Hepatocyte (in vitro differentiated cells): ENCODE measurements at places on chromosomes 1 and 21. TPM values are rescaled to one million over a fixed set of nuclear protein-coding genes. Genes with fewer than 3 reads are reported as not detected.

DNA sequence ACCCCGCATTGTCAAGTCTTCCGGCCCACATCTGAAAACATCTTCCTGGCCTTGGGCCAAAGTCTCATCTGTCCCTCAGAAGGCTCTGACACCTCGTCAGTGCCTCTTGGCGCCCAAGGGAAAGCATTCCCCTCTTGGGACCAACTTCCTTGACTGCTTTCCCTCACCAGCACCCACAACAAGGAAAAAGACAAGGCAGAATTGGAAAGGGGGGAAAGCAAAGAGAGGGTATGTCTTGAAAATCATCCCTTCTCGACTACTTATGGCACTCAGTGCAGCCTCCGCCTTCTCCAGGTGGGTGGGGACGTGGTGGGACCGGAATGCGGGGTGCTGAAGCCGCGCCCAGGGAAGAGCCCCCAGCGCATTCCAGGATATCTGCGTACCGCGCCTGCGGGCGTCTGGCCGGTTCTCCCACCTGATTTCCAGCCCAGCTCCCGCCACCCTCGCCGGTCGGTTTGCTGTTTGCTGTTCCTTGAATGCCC is 554 bp upstream of the SLC39A1 start:
- H3K36me3 ChIP-seq = no peaks in the 10 kb centered on the region
- H3K27ac ChIP-seq = peak overlapping the region; percentile 98

DNA sequence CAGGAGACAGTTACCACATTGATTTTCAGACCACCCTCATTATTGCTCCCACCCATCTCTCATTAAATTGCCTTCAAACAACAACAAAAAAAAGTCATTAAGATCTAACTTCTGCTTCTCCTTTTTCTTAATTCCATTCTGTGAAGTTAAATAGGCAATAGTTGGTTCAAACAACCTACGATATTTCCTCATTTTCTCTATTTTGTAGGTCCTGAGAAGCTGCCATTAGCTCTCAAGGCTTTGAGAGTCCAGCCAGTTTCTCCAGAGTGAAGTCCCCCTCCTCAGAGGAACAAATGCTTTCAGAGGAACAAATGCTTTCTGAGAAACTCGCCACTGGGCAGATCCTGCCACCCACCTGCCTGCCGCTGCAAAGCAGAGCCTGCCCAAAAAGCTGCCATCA is 125.6 kb downstream of the ETS2 start:
- H3K27ac ChIP-seq = peak overlapping the region; percentile 70
- no peaks in the 10 kb centered on the region for H3K27me3 ChIP-seq
- H3K4me1 ChIP-seq = peaks cover 23% of the 10 kb centered on the region
- H3K4me3 ChIP-seq = no peak overlapping the region
- no peak for DNase-seq

- H3K27ac ChIP-seq = no peak overlapping the region
- H3K4me3 ChIP-seq = no peak overlapping the region
- no peaks in the 10 kb centered on the region for H3K27me3 ChIP-seq
- H3K36me3 ChIP-seq = no peaks in the 10 kb centered on the region
- no peak for DNase-seq
These were observed 9.0 kb downstream of the CLDN19 start for GRCh38 chr1:42730988-42731387.

DNA sequence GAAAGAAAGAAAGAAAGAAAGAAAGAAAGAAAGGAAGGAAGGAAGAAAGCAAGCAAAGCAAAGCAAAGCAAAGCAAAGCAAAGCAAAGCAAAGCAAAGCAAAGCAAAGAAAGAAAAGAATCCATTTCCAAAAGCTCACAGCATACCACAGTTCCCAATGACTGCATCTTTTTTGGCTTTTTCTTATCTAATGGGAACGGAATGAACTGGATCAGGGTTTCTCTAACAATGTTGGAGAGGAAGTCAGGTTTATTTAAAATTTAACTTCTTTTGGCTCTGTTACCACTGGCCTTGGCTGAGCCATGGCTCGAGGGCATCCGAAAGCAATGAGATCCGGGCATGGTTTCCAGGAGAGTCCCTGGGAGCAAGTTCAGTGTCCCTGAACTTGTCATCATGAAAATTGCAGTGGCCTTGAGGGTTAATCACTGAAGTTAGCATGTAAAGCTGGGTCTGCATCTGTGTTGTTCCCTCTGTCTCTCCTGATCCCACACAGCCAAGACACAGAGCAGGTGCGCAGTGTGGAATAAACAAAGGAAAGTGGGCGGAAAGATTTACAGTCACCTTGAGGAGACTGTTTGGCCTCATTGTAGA is 34.6 kb upstream of the CTPS1 start:
- H3K4me1 ChIP-seq = no peaks in the 10 kb centered on the region
- H3K4me3 ChIP-seq = no peak overlapping the region

GRCh38 chr1:43058545-43059360 is 100.1 kb upstream of the SLC2A1 start:
- H3K27ac ChIP-seq = peak overlapping the region; percentile 89
- H3K4me1 ChIP-seq = peaks cover 43% of the 10 kb centered on the region
- H3K4me3 ChIP-seq = no peak overlapping the region
- no peaks in the 10 kb centered on the region for H3K36me3 ChIP-seq
- peak; percentile 83 for DNase-seq

- no peaks in the 10 kb centered on the region for H3K4me1 ChIP-seq
- H3K4me3 ChIP-seq = no peak overlapping the region
- DNase-seq = peak; percentile 39
These were observed 121.3 kb downstream of the MAST2 start for GRCh38 chr1:45924736-45925135.

GRCh38 chr1:2927393-2928360 is 93.6 kb upstream of the ACTRT2 start:
- no peaks in the 10 kb centered on the region for H3K4me1 ChIP-seq
- no peak overlapping the region for H3K27ac ChIP-seq
- no peak for DNase-seq
- no peak overlapping the region for H3K4me3 ChIP-seq
- no peaks in the 10 kb centered on the region for H3K27me3 ChIP-seq

DNA sequence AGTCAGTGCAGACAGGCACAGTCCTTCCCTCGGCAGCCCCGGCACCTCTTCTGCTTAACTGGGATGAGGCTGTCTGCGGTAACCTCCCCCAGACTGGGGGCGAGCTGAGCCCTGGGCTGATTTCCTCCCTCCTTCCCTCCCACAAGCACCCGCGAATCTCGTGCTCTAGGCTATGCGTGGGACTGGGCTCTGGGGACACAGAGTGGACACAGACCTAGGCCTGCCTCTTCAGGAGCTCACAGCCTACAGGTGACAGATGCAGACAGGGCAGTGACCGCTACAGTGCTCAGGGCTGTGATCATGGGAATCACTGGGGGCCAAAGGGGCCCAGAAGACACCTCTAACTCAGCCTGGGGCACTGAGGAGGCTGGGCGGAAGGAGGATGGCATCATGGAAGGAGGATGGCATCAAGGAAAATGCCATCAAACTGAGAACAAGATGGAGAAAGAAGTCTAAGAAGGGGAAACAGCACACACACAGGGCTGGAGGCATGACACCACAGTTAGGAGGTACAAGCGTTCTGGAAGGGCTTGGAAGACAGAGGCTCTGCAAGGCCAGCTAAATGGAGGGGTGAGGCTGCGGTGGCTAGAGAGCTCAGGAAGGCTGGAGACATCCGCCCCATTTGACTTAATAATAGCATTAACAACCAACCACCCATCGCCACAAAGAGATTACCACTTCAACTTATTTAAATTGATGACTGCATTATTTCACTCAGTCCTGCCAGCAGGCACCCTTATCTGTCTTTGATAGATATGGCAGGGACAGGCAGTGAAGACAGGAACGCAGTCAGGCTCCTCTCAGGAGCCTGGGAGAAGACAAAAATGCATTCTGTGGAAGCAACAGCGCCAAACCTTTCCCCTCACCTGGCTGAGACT is 4.2 kb downstream of the TTC39A start:
- H3K4me1 ChIP-seq = peaks cover 6% of the 10 kb centered on the region
- no peaks in the 10 kb centered on the region for H3K36me3 ChIP-seq
- H3K4me3 ChIP-seq = no peak overlapping the region
- no peaks in the 10 kb centered on the region for H3K27me3 ChIP-seq
- H3K27ac ChIP-seq = no peak overlapping the region

DNA sequence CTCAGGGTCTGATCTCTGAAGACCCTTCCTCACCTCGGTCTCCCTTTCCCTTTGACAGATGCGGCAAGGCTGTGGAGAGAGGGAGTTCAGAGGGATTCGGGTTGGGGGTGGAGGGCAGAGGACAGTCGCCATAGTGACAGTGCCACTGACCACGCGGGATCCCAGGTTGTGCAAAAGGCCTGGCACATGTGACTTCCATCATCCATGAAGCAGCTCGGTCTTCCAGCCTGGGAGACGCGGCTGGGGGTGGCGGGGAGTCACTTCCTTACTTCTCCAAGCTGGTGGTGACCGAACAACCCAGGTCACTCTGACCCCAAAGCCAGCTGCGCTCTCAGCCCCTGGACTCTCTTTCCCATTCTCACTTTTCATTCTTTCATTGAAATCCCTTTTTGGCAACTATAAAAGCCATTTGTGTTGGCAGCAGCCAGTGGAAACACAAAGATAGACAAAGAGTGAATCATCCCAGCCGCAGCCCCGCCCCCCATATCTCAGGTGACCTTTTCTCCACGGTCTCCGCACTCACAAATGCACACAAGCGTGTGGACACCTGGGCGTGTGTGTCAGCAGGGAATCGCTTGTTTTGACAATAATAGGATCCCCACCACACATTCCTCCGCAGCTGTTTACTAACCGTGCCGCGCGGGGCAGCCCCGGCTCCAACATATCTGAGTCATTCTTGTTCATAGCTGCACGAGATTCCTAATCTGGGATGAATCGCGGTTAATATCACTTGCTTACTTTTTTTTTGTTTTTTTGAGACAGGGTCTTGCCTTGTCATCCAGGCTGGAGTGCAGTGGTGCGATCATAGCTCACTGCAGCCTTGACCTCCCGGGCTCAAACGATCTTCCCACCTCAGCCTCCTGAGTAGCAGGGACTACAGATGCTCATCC is 68.3 kb downstream of the DHRS3 start:
- peaks cover 13% of the 10 kb centered on the region for H3K4me1 ChIP-seq
- no peaks in the 10 kb centered on the region for H3K27me3 ChIP-seq
- peak; percentile 86 for DNase-seq
- H3K36me3 ChIP-seq = no peaks in the 10 kb centered on the region

- H3K4me3 ChIP-seq = no peak overlapping the region
- H3K36me3 ChIP-seq = no peaks in the 10 kb centered on the region
- DNase-seq = no peak
- H3K4me1 ChIP-seq = no peaks in the 10 kb centered on the region
- no peaks in the 10 kb centered on the region for H3K27me3 ChIP-seq
- H3K27ac ChIP-seq = no peak overlapping the region
These were observed 98.1 kb downstream of the TM2D1 start for GRCh38 chr1:61626816-61627215.

GRCh38 chr1:206430031-206430983 is 40.0 kb upstream of the IKBKE start:
- no peaks in the 10 kb centered on the region for H3K27me3 ChIP-seq
- no peaks in the 10 kb centered on the region for H3K36me3 ChIP-seq
- DNase-seq = no peak
- no peaks in the 10 kb centered on the region for H3K4me1 ChIP-seq
- no peak overlapping the region for H3K27ac ChIP-seq

GRCh38 chr1:149885339-149886120 is 13.8 kb upstream of the BOLA1 start:
- peaks cover 14% of the 10 kb centered on the region for H3K4me1 ChIP-seq
- DNase-seq = peak; percentile 80
- no peaks in the 10 kb centered on the region for H3K36me3 ChIP-seq
- H3K4me3 ChIP-seq = peak overlapping the region; percentile 83

- H3K27ac ChIP-seq = no peak overlapping the region
- DNase-seq = no peak
- H3K4me3 ChIP-seq = no peak overlapping the region
- no peaks in the 10 kb centered on the region for H3K36me3 ChIP-seq
These were observed 109.8 kb downstream of the USP25 start for GRCh38 chr21:15839601-15840000.

DNA sequence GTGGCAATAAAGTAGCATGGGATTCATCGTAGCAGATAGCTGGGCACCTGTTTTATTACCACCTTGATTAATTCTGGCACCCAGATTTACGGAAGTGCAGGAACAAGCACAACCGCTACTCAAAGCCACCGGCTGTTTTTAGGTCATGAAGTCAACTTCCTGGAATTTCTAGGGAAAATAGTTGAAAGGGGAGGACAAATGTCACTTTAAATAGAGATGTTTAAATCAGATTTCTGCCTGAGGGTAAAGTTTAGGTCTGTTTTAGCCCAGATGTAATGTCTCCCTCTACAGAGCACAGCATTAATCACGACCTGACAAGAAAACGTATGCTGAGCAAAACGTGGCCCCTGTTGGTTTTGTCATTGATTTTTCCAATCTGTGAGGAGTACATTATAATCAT is 8.0 kb downstream of the ADGRL2 start:
- H3K4me3 ChIP-seq = no peak overlapping the region
- no peaks in the 10 kb centered on the region for H3K36me3 ChIP-seq
- no peak overlapping the region for H3K27ac ChIP-seq
- peak; percentile 10 for DNase-seq
- no peaks in the 10 kb centered on the region for H3K27me3 ChIP-seq
- peaks cover 37% of the 10 kb centered on the region for H3K4me1 ChIP-seq

DNA sequence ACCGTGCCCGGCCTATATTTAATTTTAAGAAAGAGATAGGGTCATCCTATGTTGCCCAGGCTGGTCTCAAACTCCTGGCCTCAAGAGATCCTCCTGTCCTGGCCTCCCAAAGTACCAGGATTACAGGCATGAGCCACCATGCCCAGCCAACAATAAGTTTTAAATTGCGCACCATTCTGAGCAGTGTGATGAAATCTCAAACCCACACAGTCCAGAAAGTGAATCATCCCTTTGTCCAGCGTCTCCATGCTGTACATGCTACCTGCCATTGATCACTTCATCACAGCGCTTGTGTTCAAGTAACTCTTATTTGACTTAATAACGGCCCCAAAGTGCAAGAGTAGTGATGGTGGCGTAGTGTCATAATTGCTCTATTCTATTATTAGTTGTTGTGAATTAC is 75.4 kb downstream of the APP start:
- no peak overlapping the region for H3K27ac ChIP-seq
- no peaks in the 10 kb centered on the region for H3K27me3 ChIP-seq
- no peaks in the 10 kb centered on the region for H3K36me3 ChIP-seq

DNA sequence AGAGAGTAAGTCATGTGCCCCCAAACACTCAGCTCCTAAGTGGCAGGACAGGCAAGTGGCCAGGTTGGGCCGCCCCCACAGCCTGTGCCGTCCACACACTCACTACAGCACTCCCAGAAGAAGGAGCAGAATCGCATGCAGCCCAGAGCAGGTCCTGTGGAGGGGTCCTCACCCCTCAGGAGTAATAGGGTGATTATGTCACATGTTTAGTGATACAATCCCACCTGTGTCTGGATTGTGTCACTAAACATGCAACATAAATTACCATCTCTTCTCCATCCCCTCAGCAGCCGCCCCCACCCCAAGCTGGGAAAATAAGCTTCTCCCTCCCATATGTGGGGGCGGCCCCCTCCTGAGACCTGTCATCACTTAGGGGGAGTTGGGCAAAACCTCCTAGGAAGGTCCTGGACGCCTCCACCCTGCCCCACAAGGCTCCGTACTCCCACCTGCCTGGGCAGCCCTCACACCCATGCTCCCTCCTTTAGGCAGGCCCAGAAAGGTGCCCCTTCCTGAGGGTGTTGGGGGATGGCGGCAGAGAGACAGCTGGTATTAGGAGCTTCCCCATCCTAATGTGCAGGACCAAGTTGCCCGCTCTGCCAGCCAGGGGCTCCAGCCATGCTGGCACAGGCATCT is 56.9 kb downstream of the STUM start:
- peaks cover 43% of the 10 kb centered on the region for H3K4me1 ChIP-seq
- DNase-seq = no peak
- no peak overlapping the region for H3K4me3 ChIP-seq
- H3K36me3 ChIP-seq = no peaks in the 10 kb centered on the region
- no peak overlapping the region for H3K27ac ChIP-seq

ELOVL1 gene
- total RNA-seq = 90.8 and 92.4 TPM in 2 replicates

DNAI4 gene
- 5.9 and 7.6 TPM in 2 replicates for total RNA-seq

CFHR1 gene
- total RNA-seq = 51.1 and 58.2 TPM in 2 replicates

IL20 gene
- not detected in 2 replicates for total RNA-seq

GJA9 gene
- total RNA-seq = not detected in 2 replicates
